ENCODE measurements at places on chromosomes 12 and 14. TPM values are rescaled to one million over a fixed set of nuclear protein-coding genes. Genes with fewer than 3 reads are reported as not detected.

Gene OR6S1
- not detected for total RNA-seq

Gene CAPRIN2
- 39.8 TPM for total RNA-seq

Gene CTSG
- total RNA-seq: not detected

Gene ADCY6
- not detected for total RNA-seq

Gene GPR65
- total RNA-seq: 8.1 TPM

Gene TCL1A
- total RNA-seq: 52.1 TPM

Gene CCND2
- 0.14 TPM for total RNA-seq

Gene ZBTB25
- total RNA-seq: 26.3 TPM

Gene LRRC10
- not detected for total RNA-seq

Gene MAPKAPK5
- total RNA-seq: 63.4 TPM

Gene GNG2
- 212 TPM for total RNA-seq

Gene GUCY2C
- 0.48 TPM for total RNA-seq

Gene KITLG
- total RNA-seq: not detected

Gene ABHD12B
- total RNA-seq: not detected

Gene RAP1B
- 153 TPM for total RNA-seq

Gene RTN1
- total RNA-seq: 0.32 TPM

Gene RAD51AP1
- 39.2 TPM for total RNA-seq

Gene LMNTD1
- not detected for total RNA-seq

Gene TMEM119
- not detected for total RNA-seq

DNA sequence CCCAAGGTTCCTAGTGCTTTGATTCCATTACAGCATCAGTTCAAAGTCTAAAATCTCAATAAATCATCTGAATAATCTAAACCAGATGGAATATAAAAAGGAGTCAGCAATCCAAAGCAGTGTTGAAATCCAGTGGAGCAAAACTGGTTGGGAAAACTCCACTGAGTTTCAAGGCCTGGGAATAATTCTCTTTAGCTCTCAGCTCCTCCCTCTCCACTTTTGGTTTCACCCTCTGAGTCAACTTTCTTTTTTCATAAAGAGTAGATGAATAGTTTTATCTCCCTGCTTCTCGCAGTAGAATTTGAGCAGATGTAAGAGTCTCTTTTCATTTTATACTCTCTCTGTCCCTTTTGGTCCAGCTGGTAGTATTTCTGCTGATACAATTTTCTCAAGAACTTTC is 338.6 kb downstream of the APAF1 start:
- DNase-seq: no peak

DNA sequence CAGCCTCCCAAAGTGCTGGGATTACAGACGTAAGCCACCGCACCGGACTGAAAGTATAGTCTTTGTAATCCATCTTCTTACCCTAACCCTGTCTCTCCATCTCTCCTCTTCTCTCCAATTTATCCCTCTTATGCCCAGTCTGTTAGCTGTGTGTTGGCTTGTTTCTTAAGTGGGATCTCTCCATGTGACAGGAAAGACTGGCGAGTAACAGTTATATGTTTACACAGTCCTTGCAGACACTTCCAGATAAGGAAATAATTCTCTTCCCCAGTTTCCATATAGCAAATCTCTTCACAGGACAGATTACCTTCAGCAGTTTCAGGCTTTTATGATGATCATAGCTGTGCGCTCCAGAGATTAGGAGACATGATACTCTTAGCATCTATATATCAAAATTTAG is 16.0 kb upstream of the DIP2B start:
- DNase-seq: no peak

DNA sequence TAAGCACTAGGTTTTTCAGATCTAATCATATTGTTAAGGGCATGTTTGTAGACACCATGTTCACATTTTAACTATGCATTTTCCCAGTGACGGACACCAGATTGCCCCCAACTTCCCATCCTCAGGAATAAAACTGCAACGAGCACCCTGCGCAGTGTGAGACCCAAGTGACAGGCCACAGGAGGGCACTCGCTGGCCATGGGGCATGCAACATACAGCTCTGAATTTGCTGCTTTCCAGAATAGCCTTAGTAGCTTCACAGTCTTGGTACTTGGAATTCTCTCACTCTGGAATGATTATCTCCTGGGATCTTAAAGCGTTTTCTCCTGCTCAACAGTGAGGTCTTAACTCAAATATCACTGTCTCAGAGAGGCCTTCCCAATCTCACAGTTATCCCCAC is 972 bp upstream of the DDX47 start:
- no peak for DNase-seq

- no peak for DNase-seq
These were observed 41.7 kb downstream of the TSPAN11 start for GRCh38 chr12:30968211-30968610.

DNA sequence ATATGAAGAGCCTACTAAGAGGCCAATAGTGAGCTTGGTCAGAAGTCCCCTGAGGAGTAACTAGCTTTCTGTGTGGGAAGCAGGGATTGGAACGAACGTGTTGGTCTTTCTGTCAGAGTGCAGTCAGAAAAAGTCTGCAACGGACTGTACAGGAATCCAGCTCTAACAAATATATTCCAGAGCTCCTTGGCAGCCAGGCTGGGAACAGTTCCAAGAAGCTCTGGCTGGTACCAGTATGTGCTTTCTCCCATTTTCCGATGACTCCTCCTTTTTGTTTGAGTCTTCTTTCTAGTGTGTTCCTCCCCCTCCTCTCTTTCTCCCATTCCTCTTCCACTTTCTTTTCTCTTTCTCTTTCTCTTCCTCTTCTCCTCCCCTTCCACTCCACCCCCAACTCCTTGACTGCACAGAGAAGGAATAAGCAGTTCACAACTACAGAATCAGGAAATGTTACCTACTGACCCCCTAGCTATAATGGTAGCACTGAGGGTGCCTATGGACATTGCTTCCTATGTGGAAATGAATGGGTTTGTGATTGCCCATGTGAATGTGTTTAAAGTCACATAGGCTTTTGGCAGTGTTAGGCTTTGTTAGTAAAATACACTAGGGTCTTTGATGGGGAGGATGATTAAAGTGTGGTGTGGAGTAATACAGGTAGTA is 59.9 kb downstream of the TTLL5 start:
- no peak for DNase-seq

GRCh38 chr12:12159988-12160387 is 89.2 kb downstream of the BCL2L14 start:
- DNase-seq: no peak

DNA sequence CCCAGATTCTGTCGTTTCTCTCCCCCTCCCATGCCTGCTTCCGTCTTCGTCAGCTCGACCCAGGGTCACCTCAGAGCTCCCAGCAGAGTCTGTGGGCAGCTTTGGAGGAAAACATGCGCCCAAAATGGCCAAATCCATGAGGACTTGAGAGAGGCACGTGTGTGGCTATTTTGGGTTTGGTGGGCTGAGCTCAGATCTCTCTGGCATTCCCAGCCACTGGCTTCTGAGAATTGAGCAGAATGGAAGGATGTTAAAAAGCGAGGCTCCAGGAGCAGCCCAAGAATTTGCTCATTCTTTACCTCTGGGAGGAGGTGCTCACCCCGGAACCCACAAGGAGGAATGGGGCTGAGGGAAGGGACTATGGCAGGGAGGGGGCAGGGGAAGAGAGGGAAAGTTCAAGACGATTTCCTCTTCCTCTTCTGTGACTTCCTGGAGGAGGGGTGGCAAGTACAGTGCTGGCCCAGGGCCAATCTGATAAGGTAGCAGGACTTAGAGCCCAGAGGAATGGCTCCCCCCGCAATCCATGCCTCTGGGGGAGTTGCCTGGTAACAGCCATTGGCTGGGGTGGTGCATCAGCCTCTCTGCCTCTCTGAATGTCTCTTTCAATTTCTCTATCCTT is 20.1 kb downstream of the TSPAN9 start:
- no peak for DNase-seq

- no peak for DNase-seq
These were observed 195.4 kb upstream of the TBX3 start for GRCh38 chr12:114879354-114879753.

DNA sequence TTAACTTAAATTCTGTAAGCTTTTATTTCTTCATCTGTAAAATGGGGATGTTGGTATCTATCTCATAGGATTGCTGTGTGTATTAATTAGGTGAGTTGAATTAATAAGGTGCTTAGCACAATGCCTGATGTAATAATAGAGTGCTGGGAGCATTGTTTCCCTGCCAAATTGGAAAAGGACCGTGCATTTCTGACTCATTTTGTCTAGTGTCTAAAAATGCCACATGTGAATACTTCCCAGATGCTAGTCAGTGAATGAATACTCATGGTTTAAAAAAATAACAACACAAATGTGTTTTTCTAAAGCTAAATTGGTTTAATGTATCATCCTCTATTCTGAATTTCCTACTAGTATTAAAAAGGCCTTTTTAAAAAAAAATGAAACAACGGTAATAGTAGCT is 45.4 kb upstream of the NEDD1 start:
- DNase-seq: no peak

GRCh38 chr14:57854571-57854970 is 11.3 kb downstream of the SLC35F4 start:
- no peak for DNase-seq

DNA sequence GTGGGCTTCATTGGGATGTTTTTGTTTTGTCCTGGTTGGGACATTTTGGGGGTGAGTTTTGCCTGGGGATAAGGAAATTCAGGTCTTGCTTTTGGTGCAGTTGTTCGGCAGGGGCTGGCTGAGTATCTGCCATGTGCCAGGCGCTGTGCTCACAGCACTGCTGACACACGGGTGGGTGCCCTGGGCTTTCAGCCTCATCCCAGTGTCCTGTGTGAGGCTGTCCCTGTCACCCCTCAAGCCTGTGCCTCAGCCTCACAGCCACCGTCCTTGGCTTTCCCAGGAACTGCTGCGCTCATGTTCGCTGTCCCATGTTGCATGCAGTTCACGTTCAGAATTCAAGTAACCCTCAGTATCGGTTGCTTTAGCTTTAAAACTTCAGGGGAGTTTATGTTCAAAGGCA is 24.9 kb downstream of the XRCC3 start:
- no peak for DNase-seq

GRCh38 chr12:122421821-122422729 is at the start of gene CLIP1:
Gene CLIP1, minus strand, starts transcription at chr12:122422669. Its CDS starts 42,217 bp downstream, at chr12:122380452.
- peak; percentile 72 for DNase-seq

GRCh38 chr14:29743531-29743930 is 184.1 kb downstream of the PRKD1 start:
- no peak for DNase-seq

DNA sequence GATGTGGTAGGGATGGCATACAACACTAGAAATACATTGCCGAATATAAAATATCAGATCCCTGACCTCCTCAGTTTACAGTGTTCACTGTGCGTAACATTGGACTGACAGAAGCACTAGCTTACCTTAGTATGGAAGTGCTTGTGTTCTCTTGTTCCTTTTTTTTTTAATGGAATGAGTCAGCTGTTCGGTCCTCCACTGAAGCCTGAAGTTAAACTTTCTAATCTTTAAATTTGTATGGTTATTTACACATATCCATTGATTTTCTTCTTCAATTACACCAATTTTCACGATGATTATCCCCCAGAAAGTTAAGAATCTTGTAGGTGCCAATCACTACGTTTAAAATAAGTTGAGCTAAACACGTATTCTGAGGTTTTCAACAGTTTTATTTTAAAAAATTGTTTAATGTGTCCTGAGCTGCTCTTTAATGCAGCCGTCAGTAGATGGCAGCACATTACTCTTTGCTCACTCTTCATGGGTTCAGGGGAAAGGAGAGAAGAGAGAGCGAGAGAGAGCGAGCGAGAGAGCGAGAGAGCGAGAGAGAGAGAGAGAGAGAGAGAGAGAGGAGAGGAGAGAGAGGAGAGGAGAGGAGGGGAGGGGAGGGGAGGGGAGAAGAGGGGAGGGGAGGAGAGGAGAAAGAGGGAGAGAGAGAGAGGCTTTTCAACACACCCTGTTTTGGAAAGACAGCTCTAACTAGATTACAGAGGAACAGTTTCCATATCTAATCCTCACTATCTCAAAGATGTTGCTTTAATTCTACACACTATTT is 134.7 kb upstream of the SCAF11 start:
- DNase-seq: peak; percentile 84

GRCh38 chr12:46445551-46446235 is 73.1 kb upstream of the SLC38A2 start:
- no peak for DNase-seq

DNA sequence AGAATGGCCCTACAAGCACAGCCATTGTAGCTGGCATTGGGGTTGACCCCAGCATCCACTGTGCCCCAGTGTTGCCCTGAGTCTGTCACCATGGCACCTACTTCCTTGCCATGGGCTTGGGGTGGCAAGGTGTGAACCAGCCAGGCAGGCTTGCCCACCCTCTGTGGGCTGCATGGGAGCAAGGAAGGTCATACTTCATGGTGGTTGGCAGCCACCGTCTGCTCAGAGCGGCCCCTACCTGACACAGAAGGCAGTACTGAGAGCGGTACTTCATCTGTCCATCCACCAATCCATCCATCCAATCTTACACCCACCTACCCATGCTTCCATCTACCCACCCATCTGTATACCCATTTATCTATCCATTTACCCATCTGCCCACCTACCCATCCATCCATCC is 160.1 kb downstream of the KIF26A start:
- no peak for DNase-seq

- DNase-seq: peak; percentile 80
These were observed 80.0 kb upstream of the DBX2 start for GRCh38 chr12:45130881-45131281.

- peak; percentile 64 for DNase-seq
These were observed 68.6 kb upstream of the MAX start for GRCh38 chr14:65170768-65171507.

GRCh38 chr14:52266782-52267181 is 716 bp upstream of the PTGDR start:
- no peak for DNase-seq

DNA sequence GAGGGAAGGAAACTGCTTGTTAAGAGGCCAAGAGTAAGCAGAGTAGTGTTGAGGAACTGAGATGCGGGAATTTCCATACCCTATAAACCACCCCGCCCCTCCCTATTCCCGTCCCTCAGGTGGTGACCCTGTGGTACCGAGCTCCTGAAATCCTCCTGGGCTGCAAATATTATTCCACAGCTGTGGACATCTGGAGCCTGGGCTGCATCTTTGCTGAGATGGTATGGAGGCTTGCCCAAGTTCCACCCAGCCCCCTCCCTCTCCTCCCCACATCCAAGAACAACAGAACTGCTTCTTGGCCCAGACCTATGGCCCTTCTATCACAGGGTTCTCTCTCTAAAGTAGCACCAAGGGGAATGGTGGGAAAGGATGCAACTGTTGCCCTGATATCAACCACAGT is 2.7 kb downstream of the CDK2 start:
- DNase-seq: no peak

DNA sequence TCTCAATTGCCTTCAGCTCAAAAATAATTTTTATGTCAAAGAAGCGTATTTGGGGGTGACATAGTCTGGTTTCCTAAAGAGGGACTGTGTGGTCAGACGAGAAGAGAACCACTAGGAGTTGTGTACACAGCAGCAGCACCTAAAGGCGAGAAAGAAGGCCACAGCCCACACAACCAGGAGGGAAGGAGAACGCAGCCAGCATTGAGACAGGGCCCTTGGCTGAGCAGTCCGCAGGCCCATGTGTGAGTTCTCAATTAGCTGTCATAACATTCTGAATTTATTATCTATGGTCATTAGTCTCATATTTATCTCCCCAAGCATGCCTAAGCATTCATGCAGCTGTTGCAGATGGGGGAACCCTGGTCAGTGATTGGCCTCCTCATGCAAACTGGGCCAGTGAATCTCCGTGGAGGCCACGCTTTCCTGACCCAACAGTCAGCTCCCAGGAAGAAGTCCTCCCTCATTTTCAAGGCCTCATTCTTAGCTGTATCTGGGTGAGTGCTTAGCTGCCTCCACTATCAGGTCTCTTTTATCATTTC is 81.2 kb upstream of the ATF7IP start:
- DNase-seq: peak; percentile 72

- DNase-seq: no peak
These were observed 18.4 kb downstream of the TMPO start for GRCh38 chr12:98533723-98534251.

- peak; percentile 82 for DNase-seq
These were observed 67.2 kb downstream of the KDM2B start for GRCh38 chr12:121513464-121514183.

GRCh38 chr14:65922142-65922541 is 509.6 kb downstream of the FUT8 start:
- no peak for DNase-seq
